Lung microvascular endothelial cell (primary cell): ENCODE measurements at places on chromosomes 16 and 17. TPM values are rescaled to one million over a fixed set of nuclear protein-coding genes. Genes with fewer than 3 reads are reported as not detected.
A peak's percentile ranks its signal among the peaks of the same experiment; 100 is the strongest.

TEX19 gene
- not detected in 2 replicates for total RNA-seq

FNDC8 gene
- not detected in 2 replicates for total RNA-seq

ALKBH5 gene
- 43.6 and 70.6 TPM in 2 replicates for total RNA-seq

GNAO1 gene
- not detected in 2 replicates for total RNA-seq

SLC4A1 gene
- total RNA-seq, result not detected in 2 replicates

SCARF1 gene
- total RNA-seq, result 68.0 and 92.1 TPM in 2 replicates

EIF3CL gene
- 86.1 and 89.8 TPM in 2 replicates for total RNA-seq

AHSP gene
- not detected in 2 replicates for total RNA-seq

SLC47A1 gene
- total RNA-seq, result 0.22 and 0.40 TPM in 2 replicates

ABCC12 gene
- not detected in 2 replicates for total RNA-seq

AANAT gene
- total RNA-seq, result not detected in 2 replicates

AIPL1 gene
- not detected in 2 replicates for total RNA-seq

ANKFN1 gene
- not detected in 2 replicates for total RNA-seq

GRCh38 chr16:69112285-69113129 lies 7.1 kb downstream of the HAS3 start:
- DNase-seq, result peak; percentile 63

GRCh38 chr17:51165680-51166197 lies 472 bp upstream of the NME2 start:
- DNase-seq, result no peak

- no peak for DNase-seq
Observed at GRCh38 chr17:21354796-21355385, 21.3 kb upstream of the KCNJ12 start.

GRCh38 chr17:37117373-37118142 lies 168.8 kb downstream of the AATF start:
- no peak for DNase-seq

GRCh38 chr17:6512552-6512951 lies 43.8 kb downstream of the PITPNM3 start:
- peak; percentile 70 for DNase-seq

- DNase-seq, result peak; percentile 61
Observed at GRCh38 chr16:83878838-83879237, 20.1 kb upstream of the MLYCD start.

- no peak for DNase-seq
Observed at GRCh38 chr16:66131156-66131807, 235.2 kb upstream of the CDH5 start.

GRCh38 chr17:8372422-8372821 lies 4.1 kb downstream of the KRABD2 start:
- DNase-seq, result no peak

DNA sequence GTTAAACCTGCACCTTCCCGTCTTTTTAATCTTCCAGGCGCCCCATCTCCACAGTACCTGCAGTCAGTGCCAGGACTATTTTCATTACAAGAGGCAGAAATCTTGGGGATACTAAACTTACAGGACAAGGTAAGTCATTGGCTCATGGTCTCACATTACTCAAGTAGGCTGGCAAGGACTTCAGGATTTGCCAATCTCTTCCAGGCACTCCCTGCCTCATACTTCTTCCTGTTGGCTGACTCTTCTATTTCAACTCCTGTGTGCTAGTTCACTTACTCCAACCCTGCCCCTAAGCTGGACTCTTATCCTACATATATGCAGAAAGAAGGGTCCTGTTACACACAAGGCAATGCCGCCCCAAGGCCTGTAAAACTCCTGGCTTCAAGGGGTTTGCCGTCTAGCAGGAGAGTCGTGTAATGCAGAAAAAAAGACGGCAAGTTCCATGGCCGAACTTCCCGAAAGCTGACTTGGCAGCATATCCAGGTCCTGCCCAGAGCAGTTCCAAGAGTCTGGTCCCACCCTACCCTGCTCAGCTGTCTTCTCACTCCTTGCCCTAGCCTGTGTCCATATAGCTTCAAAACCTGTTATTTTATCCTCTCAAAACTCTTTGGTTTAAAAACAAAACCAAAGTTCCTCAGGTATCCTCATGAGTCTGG lies 14.8 kb downstream of the ERN1 start:
- DNase-seq, result peak; percentile 21

GRCh38 chr17:49659661-49660382 lies 18.1 kb downstream of the SPOP start:
- DNase-seq, result no peak

DNA sequence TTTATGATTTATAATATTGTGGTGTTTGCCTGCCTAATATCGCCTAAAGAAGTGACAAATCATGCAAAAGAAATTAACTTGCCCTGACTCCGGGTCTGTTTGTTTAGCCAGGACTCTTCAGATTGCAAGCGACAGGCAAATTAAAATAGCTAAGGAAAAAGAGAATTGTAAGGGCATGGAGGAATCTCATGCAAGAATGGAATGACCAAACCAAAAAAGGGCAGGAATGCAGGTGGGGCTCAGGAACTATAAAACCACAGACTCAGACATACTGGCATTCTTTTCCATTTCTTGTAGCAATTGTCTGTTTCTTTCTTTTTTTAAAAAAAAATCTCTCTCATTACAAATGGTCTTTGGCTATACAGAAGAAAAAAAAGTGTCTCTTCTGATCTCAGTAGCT lies 188.1 kb upstream of the XYLT1 start:
- DNase-seq, result no peak

DNA sequence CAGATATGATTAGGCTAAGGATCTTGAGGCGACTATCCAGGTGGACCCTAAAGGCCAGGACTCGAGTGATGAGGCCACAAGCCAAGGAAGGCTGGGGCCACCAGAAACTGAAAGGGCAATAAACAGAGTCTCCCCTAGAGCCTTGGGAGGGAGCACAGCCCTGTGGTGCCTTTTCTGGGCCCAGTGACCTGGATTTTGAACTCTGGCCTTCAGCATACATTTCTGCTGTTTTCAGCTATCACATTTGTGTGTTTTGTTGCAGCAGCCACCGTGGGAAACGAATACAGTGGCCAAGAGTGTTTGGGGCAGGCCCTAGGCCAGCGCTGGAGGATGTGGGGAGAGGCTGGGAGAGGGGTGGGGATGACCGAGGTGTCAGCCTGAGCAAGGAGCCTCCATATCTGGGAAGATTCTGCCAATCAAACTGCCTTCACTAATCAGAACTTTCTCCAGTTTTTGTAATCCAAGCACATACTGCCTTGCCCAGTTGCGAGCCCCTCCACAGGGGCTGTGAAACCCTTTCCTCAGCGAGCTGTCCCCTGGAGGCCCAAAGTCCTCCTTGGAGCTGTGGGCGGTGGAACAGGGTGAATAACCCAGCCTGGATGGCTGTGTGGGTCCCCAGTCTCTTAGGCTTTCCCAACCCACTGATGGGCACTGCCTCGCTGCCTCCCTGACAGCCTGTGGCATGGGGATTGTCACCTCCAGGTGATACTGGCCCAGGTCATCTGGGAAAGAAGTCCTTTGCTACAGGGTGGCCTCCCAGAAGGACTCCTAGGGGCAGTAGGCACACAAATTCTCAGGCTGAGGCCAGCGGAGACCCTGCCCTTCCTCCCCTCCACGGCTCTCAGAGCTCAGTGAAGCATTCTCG lies 16.8 kb downstream of the B9D1 start:
- no peak for DNase-seq

- DNase-seq, result peak; percentile 92
Observed at GRCh38 chr17:63622574-63623390, 565 bp downstream of the MAP3K3 start.

DNA sequence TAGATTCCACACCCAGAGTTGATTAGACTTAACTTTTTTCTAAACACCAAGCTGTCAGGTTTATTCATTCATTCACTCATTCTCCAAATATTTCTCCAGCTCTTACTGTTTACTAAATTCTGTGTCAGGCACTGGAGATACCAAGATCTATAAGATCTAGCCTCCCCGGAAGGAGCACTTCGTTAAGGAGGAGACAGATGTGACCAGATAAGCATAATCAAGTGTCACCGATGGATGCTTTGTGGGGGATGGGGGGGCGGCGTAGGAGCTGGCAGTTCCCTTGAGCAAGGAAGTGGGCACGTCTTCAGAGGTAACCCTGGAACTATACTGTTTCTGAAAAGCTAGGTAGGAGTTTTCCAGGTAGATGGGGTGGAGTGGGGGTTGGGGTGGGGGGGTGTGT lies 3.8 kb upstream of the RPL26 start:
- no peak for DNase-seq

GRCh38 chr16:50121721-50122445 lies 31.2 kb upstream of the TENT4B start:
- DNase-seq, result no peak
